Chondrocyte (in vitro differentiated cells): ENCODE measurements at places on chromosomes 3 and 15. TPM values are rescaled to one million over a fixed set of nuclear protein-coding genes. Genes with fewer than 3 reads are reported as not detected.

- H3K36me3 ChIP-seq: no peaks in the 10 kb centered on the region
- DNase-seq: no peak
- no peak overlapping the region for H3K27ac ChIP-seq
- no peak overlapping the region for H3K4me3 ChIP-seq
Measured at GRCh38 chr15:33182926-33183325, 11.6 kb downstream of the FMN1 start.

DNA sequence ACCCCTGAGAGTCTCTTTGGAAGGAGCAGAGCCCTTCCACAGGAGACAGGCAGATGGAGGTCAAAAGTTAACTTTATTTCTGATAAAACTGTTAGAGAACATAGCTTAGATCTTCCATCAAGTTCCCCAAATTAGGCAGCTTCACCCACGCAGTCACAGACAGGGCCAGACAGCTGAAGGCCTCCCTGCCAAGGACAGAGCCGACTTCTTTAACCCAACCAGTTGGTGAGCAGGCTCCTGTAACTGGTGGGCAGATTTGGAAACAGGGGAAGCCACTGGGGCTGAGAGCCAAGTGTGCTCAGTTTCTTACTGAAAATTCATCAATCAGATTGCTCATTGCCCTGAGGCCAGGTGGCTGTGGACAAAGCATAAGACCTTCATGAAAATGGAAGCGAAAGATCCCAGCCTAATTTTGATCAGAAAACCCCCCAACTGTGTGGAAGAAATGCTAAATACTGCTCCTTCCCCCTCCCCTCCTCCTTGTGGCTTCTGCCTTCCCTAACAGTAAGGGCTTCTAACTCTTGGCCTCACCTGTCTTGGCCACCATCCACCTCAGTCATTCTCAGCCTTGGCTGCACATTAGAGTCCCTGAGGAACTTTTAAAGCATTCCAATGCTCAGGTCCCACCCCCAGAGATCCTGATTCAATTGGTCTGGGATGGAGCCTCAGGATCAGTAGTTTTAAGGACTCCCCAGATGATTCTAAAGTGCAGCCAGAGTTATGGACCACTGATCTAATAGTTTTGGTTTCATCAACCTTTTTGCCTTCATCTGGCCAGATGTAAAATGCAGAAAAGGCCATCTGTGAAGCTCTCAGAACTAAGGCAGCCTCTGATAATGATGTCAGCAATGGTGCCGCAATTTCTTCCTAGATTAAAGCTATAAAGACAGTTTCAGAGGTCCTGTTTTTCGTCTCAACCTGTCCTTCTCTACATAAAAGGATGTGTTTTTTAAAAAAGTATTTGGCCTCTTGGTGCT, 11.5 kb downstream of the CLRN1 start:
- no peaks in the 10 kb centered on the region for H3K36me3 ChIP-seq
- no peak overlapping the region for H3K4me3 ChIP-seq
- no peak for DNase-seq
- H3K27me3 ChIP-seq: peaks cover 30% of the 10 kb centered on the region
- no peak overlapping the region for H3K27ac ChIP-seq
- peaks cover 3% of the 10 kb centered on the region for H3K4me1 ChIP-seq

GRCh38 chr3:136995652-136996051, 37.9 kb downstream of the IL20RB start:
- peaks cover 13% of the 10 kb centered on the region for H3K4me1 ChIP-seq
- H3K27ac ChIP-seq: no peak overlapping the region
- H3K27me3 ChIP-seq: no peaks in the 10 kb centered on the region

GRCh38 chr3:46612324-46612723, at the start of gene FAM240A:
TSS of gene FAM240A (plus strand) at chr3:46612525. CDS start at chr3:46612684, 159 bp downstream.
- DNase-seq: no peak
- no peaks in the 10 kb centered on the region for H3K36me3 ChIP-seq
- H3K27me3 ChIP-seq: peaks cover 23% of the 10 kb centered on the region

GRCh38 chr3:139052802-139053600, 8.3 kb upstream of the PRR23C start:
- no peak overlapping the region for H3K27ac ChIP-seq
- no peaks in the 10 kb centered on the region for H3K4me1 ChIP-seq
- no peaks in the 10 kb centered on the region for H3K36me3 ChIP-seq

GRCh38 chr3:105715372-105715771, 153.4 kb downstream of the CBLB start:
- no peaks in the 10 kb centered on the region for H3K27me3 ChIP-seq
- no peak for DNase-seq
- peaks cover 4% of the 10 kb centered on the region for H3K36me3 ChIP-seq
- no peak overlapping the region for H3K4me3 ChIP-seq
- no peak overlapping the region for H3K27ac ChIP-seq

- H3K4me3 ChIP-seq: no peak overlapping the region
- no peaks in the 10 kb centered on the region for H3K4me1 ChIP-seq
- no peak for DNase-seq
- no peaks in the 10 kb centered on the region for H3K36me3 ChIP-seq
- H3K27me3 ChIP-seq: peaks cover 6% of the 10 kb centered on the region
Measured at GRCh38 chr3:63202529-63202928, 75.6 kb upstream of the SYNPR start.

DNA sequence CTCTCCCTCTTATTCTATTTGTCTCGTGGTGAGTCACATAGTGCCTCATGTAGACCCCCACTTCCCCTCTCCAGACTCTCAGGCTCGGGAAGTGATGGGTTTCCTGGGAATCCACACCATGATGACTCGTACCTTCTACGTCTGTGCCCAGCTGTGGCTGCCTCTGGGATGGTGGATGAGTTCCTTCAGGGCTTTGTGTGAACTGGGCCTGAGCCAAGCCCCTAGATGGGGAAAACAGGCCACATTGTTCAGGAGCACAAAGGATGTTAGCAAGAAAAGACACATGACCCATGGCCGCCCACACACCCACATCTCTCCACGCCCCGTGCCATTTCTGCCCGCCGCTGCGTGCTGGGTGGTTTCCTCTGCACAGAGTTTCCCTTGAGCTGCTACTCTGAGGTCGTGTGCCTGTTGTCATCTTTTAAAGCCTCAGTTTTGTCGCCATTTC, 10.5 kb downstream of the ISG20 start:
- no peaks in the 10 kb centered on the region for H3K36me3 ChIP-seq
- H3K4me1 ChIP-seq: peaks cover 18% of the 10 kb centered on the region
- peak; percentile 75 for DNase-seq
- peak overlapping the region; percentile 79 for H3K27ac ChIP-seq
- no peak overlapping the region for H3K4me3 ChIP-seq

GRCh38 chr3:61855211-61855610, 293.8 kb downstream of the PTPRG start:
- H3K4me3 ChIP-seq: no peak overlapping the region
- H3K4me1 ChIP-seq: peaks cover 24% of the 10 kb centered on the region
- no peak for DNase-seq
- H3K36me3 ChIP-seq: no peaks in the 10 kb centered on the region

DNA sequence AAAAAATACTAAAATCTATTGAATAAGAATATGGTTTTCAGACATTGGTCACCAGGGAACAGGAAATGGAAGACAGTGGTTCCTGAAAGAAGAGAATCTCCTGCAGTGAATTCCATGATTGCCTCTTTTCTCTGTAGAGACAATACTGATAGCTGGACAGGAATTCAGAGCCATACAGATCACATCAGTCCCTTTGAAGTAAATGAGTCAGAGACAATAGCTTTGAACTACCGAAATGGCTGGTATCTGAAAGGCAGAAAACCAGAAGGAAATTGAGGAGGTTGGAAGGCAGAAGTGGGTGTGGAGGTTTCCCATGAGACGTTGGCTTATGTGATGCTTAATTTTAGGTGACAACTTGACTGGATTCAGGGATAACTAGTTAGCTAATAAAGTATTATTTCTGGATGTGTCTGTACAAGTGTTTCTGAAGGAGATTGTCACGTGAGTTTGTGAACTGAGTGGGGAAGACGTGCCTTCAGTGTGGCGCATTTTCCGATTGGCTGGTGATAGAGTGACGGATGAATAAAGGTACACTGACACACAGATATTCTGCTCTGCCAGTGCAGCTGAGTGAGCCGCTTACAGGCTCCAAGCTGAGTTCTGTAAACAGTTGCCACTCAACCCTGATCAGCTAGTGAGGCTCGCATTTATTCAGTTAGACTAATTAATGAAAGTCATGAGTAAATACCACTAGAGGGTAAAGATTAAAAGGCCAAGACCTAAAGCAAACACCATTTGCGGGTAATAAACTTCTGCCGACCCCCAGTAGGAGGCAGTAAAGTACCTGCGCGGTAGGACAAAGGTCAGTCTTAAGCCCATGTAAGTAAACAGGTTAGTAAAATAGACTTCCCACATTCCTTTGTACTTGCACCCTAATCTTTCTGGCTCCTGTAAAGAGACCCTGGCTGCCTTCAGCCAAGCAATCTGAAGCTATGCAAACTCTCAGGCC, 1298.6 kb downstream of the SI start:
- no peak for DNase-seq
- H3K4me3 ChIP-seq: no peak overlapping the region
- no peaks in the 10 kb centered on the region for H3K36me3 ChIP-seq
- H3K27me3 ChIP-seq: no peaks in the 10 kb centered on the region
- no peak overlapping the region for H3K27ac ChIP-seq
- peaks cover 9% of the 10 kb centered on the region for H3K4me1 ChIP-seq

DNA sequence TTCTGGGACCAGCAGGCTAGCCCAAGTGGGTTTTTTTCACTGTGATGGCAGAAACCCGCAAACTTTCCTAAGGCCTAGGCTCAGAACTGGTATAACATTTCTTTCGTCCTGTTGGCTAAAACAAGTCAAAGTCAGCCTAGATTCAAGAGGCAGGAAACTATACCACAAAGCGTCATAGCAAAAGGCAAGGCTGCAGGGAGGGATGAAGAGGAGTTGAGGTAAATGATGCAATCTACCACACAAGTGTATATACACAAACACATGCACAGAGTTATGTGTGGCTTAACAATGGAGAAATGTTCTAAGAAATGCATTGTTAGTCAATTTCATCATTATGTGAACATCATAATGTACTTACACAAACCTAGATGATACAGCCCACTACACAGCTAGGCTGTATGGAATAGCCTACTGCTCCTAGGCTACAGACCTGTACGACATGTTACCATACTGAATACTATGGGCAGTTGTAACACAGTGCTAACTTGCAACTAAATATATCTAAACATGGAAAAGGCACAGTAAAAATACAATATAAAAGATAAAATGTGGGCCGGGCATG, 225.6 kb downstream of the TBL1XR1 start:
- H3K4me3 ChIP-seq: no peak overlapping the region
- no peaks in the 10 kb centered on the region for H3K27me3 ChIP-seq
- no peak overlapping the region for H3K27ac ChIP-seq

GRCh38 chr3:171932153-171932611, 89.0 kb downstream of the TMEM212 start:
- no peak for DNase-seq
- H3K4me3 ChIP-seq: no peak overlapping the region
- no peaks in the 10 kb centered on the region for H3K27me3 ChIP-seq

Gene SLC28A2
- not detected in 3 replicates for total RNA-seq

Gene CCDC80
- 1,151 to 1,607 TPM (median 1,574 TPM) in 3 replicates for total RNA-seq

Gene KNG1
- total RNA-seq: not detected in 3 replicates
